ENCODE measurements at places on chromosomes 11 and 22.

DNA sequence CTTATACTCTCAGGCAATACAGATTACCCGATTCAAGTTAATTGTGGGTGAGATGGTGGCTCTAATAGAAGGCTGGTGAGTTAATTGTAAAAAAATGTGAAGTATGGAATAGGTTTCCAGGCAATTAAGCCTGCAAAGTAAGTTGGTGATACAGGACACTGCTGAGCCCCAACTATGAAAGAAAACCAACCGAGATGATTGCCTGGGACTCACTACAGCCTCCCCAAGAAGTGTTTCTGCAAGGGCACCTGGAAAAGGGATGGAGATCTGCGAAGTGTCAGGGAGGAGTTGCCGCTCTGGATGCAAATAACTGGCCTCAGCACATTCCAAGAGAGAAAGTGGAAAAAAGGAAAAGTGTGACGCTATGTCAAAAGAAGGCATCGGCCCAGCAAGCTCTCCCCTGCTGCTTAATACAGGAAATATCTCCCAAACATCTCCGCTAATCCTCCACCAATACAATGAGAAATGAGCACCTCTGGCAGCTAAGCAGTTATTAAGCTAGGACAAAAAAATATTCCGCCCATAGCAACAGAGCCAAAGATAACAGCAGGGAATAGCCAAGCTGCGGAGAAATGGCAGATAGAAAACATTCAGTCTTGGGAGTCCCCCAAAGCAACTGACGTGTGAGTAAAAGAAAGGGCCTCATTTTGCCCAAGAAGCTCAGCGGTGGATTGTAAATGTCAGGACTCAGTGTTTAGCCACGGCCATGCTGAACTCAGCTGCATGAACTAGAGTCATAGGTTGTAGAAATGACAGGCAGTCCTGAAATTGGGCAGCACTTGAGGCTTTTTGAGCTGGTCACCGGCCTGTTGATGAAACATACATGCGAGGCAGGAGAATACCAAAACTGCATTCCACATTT is 133.7 kb downstream of the SNX19 start:
- H3K4me1 ChIP-seq: peaks cover 12% of the 10 kb centered on the region
- no peaks in the 10 kb centered on the region for H3K36me3 ChIP-seq
- H3K27ac ChIP-seq: no peak overlapping the region
- no peak for DNase-seq
- H3K27me3 ChIP-seq: no peaks in the 10 kb centered on the region

DNA sequence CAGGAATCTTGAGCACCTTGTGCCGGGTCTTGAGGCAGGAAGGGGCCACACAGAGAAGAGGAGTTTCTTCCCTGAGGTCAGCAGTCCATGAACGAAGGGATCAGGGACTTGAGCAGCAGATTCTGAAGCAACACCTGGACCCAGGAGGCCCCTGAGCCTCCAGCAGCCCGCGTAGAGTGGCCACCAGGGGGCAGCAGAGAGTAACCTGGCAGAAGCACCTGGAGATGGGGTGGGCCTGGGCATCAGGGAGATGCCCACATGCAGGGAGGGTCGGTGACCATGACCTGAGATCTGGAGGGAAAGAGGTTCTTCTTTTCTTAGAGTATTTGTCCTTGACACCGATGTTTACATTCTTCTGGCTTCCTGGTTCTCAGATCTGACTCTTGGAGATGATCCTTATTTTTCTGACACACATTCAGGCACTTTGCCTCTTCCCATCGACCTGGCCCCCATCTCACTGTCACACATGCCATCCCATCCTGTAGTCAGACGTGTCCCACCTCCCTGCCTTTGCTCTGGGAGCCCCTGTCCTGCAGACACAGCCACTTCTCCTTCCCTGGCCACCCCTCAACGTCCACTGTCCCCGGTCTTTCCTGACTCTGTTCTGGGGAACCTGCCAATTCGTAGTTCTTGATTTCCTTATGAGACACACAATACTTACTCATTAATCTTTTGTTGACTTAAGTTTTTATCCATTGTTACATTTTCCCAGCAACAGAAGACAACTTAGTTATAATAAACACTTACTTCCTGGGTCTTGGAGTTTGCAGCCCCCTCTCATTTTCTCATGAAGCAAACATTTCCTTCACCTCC is 66.5 kb downstream of the GGTLC2 start:
- DNase-seq: peak; percentile 78
- peaks cover 4% of the 10 kb centered on the region for H3K4me1 ChIP-seq
- H3K27ac ChIP-seq: no peak overlapping the region
- H3K27me3 ChIP-seq: no peaks in the 10 kb centered on the region
- no peaks in the 10 kb centered on the region for H3K36me3 ChIP-seq

- H3K27ac ChIP-seq: no peak overlapping the region
- no peaks in the 10 kb centered on the region for H3K4me1 ChIP-seq
- H3K27me3 ChIP-seq: no peaks in the 10 kb centered on the region
- no peaks in the 10 kb centered on the region for H3K36me3 ChIP-seq
- no peak for DNase-seq
These were observed 49.0 kb downstream of the JHY start for GRCh38 chr11:122931510-122931909.

GRCh38 chr11:120835601-120836228 is 188.2 kb upstream of the TBCEL start:
- DNase-seq: no peak
- no peak overlapping the region for H3K4me3 ChIP-seq
- no peaks in the 10 kb centered on the region for H3K4me1 ChIP-seq
- no peaks in the 10 kb centered on the region for H3K27me3 ChIP-seq

DNA sequence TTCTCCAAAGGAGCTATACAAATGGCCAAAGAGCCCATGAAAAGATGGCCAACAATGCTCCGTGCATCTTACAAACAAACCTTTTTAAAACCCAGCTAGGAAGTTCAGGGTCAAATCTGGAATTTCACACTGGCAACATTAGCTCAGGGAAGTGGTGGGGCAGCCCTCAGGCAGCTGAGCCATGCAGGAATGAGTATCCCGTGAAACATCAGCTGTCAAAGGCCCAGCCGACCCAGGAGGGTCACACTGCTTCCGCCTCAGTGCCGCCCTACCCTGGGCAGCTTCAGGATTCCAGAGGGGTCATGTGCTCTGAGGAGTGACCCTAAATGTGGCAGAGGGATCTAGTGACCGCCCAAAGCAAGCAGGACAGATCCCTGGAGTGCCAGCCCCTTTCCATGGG is 73.4 kb downstream of the LINC01488 start:
- H3K27me3 ChIP-seq: no peaks in the 10 kb centered on the region
- H3K4me3 ChIP-seq: no peak overlapping the region
- no peak overlapping the region for H3K27ac ChIP-seq
- no peaks in the 10 kb centered on the region for H3K36me3 ChIP-seq
- DNase-seq: no peak

GRCh38 chr11:101188173-101188572 is 58.6 kb upstream of the PGR start:
- no peak overlapping the region for H3K27ac ChIP-seq
- H3K27me3 ChIP-seq: no peaks in the 10 kb centered on the region
- no peak overlapping the region for H3K4me3 ChIP-seq
- no peaks in the 10 kb centered on the region for H3K36me3 ChIP-seq

GRCh38 chr11:82756765-82757639 is 23.3 kb upstream of the FAM181B start:
- DNase-seq: no peak
- H3K4me3 ChIP-seq: no peak overlapping the region

DNA sequence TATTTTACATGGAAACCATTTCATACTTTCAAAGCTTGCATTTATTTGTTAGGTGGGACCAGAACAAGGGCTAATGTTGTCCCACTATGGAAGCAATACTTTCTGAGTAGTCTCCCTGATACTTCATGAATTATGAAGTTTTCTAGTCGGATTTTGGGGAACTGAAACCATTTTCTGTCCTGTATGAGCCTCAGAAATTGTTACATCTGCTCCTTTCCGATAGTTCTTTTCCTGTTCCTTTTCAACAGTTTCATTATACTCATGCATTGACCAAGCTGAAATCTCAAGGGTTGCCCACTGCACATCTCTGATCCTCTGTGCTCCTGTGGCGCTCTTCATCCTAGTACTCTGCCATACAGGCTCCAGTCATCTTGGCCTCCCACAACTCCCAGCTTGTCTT is 31.5 kb upstream of the GLYATL1 start:
- H3K36me3 ChIP-seq: no peaks in the 10 kb centered on the region
- no peak for DNase-seq
- H3K27ac ChIP-seq: no peak overlapping the region
- peaks cover 3% of the 10 kb centered on the region for H3K4me1 ChIP-seq
- H3K4me3 ChIP-seq: no peak overlapping the region
- no peaks in the 10 kb centered on the region for H3K27me3 ChIP-seq

DNA sequence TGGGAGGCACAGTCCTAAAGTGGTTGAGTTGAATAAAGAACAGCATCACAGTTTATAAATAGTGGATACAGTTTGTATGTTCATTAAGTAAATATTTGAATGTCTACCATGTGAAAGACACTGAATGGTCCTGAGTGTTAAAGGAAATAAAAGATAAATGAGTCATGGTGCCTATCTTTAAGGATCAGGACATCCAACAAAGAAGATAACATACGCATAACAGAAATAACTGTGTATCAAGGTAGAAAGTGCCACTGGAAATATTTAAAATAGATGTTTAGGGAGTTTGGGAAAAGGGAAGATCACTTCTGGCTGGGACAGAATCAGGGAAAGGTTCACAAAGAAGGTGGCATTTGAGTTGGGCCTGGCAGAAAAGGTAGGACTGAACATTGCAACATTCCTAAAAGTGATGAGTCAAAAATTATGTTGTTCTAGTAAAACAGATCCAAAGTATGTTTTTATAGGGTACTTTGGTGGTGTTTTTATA is 41.5 kb downstream of the CSTPP1 start:
- no peaks in the 10 kb centered on the region for H3K36me3 ChIP-seq
- no peaks in the 10 kb centered on the region for H3K27me3 ChIP-seq
- no peak for DNase-seq
- H3K27ac ChIP-seq: no peak overlapping the region
- H3K4me3 ChIP-seq: no peak overlapping the region

GRCh38 chr11:34205326-34206035 is 100.1 kb downstream of the NAT10 start:
- no peaks in the 10 kb centered on the region for H3K36me3 ChIP-seq
- H3K4me3 ChIP-seq: no peak overlapping the region
- DNase-seq: no peak
- H3K4me1 ChIP-seq: peaks cover 15% of the 10 kb centered on the region
- no peak overlapping the region for H3K27ac ChIP-seq
- H3K27me3 ChIP-seq: no peaks in the 10 kb centered on the region

DNA sequence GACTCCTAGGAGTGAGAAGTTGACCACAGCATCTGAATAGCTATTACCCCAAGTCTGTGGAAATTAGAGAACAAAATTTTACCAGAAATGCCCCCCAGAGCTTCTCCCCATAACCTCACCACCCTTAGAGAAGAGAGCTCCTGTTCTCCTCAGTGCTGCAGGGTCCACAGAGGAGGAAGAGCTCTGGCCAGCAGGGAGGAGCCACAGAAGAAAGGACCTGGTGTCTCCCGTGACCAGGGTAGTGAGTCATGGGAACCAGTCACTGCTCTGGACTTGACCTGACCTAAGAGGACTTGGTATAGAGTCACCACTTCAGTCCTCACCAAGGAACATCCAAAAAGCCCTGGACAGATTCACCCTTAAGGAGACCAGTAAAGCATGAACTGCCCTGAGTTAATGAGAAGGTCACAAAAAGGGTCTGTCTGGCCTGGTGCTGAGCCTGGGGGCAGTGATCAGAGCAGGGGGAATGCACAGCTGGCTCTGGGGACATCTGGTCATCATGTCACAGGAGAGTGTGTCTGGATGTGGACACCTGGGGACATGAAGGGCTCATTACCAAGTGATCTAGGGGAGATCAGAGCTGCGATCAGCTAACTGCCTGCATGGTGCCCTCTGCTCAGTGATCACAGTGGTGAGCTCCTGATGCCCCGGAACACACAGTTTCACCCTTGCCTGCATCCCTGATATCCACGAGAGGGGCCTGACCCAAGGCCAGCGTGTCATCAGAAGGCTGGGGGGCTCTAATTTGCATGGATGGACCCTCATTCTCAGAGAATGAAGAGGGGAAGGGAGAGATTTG is 103.3 kb upstream of the TOP3B start:
- no peaks in the 10 kb centered on the region for H3K27me3 ChIP-seq
- no peak for DNase-seq
- no peak overlapping the region for H3K27ac ChIP-seq
- no peaks in the 10 kb centered on the region for H3K36me3 ChIP-seq
- H3K4me3 ChIP-seq: no peak overlapping the region
- H3K4me1 ChIP-seq: peaks cover 10% of the 10 kb centered on the region

DNA sequence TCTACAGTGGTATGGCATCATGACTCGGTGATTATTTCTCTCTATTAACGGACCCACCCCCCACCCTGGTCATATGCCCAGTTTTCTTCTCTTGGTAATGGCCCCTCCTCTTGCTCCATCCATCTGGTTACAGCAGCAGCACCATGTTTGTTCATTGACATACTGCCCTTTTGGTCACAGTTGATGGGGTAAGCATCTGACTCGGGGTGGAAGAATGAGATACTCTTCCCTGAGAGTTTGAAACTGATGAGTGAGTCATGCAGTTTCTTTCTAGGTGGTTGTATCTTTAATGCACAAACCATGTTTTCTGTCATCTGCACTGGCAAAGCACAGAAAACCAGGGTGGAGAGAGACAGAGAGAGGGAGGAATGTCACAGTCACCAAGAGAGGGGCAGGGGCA is 126.0 kb downstream of the SYN3 start:
- H3K4me1 ChIP-seq: no peaks in the 10 kb centered on the region
- H3K27me3 ChIP-seq: no peaks in the 10 kb centered on the region
- no peak for DNase-seq

- no peaks in the 10 kb centered on the region for H3K4me1 ChIP-seq
- H3K27me3 ChIP-seq: no peaks in the 10 kb centered on the region
- H3K4me3 ChIP-seq: no peak overlapping the region
- H3K27ac ChIP-seq: no peak overlapping the region
- DNase-seq: no peak
These were observed 9.8 kb downstream of the FAM111A start for GRCh38 chr11:59152312-59152951.

GRCh38 chr22:46052801-46053562 is 76.0 kb upstream of the WNT7B start:
- peak overlapping the region; percentile 99 for H3K27ac ChIP-seq
- H3K27me3 ChIP-seq: no peaks in the 10 kb centered on the region
- H3K36me3 ChIP-seq: no peaks in the 10 kb centered on the region
- peaks cover 61% of the 10 kb centered on the region for H3K4me1 ChIP-seq
- H3K4me3 ChIP-seq: peak overlapping the region; percentile 61

DNA sequence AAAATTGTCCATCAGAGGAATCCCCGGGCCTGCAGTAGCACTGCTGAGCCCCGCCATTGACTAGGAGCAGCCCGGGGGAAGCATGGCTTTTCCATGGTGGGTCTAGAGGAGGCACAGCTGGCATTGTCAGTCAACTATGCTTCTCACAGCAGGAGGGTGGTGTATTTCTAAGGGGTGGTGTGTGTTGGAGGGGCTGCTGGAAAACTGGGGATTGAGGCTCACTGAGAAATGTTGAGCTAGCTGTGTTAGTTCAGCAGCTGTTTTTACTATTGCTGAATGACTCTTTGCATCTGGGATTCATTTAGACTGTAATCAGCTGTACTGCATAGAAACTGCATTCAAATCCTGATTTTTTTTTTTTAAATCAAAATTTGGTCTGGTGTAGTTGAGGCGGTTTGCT is 5.6 kb downstream of the DDX10 start:
- H3K36me3 ChIP-seq: no peaks in the 10 kb centered on the region
- DNase-seq: no peak
- H3K4me3 ChIP-seq: no peak overlapping the region
- H3K27ac ChIP-seq: no peak overlapping the region
- peaks cover 27% of the 10 kb centered on the region for H3K4me1 ChIP-seq

- no peaks in the 10 kb centered on the region for H3K27me3 ChIP-seq
- no peaks in the 10 kb centered on the region for H3K36me3 ChIP-seq
- peak within 1 kb of the TSS; percentile 19 for H3K27ac ChIP-seq
- DNase-seq: peak; percentile 98
- peak within 1 kb of the TSS; percentile 82 for H3K4me3 ChIP-seq
These were observed at the start of gene UBE4A for GRCh38 chr11:118359295-118359958. Gene UBE4A, plus strand, starts transcription at chr11:118359600. Its CDS starts 5,481 bp downstream, at chr11:118365081.

All from testis (tissue), 5 donors.